ENCODE measurements at places on chromosomes 7 and 10.

GRCh38 chr7:158309868-158310763 lies 277.5 kb downstream of the PTPRN2 start:
- no peak for DNase-seq

DNA sequence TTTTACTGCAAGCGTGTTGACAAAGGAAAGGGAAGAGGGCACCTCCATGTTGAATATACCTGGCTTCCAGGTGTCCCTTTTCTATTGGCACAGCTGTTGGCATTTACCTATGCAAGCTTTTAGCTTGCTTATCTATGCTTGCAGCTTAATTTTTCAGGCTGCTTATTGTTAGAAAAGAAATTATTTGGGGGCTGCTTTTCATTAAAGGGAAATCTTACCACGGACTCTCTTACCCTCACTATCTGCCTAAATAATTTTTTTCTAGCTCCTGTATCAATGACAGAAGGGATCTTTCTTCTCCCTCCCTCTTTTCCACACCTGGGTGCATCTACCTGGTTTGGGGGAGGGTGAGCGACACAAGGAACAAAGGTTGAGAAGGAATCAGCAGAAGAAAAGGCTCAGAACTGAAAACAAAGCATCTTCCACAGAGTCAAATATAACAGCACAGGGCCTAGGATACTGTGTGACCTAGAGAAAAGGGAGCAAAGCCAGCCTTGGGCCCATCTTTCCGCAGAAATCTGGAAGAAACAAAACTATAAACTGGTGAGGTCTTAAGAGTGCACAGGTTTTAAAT lies 15.2 kb upstream of the GJC3 start:
- DNase-seq: no peak

GRCh38 chr7:47622586-47622945 lies 40.7 kb upstream of the TNS3 start:
- no peak for DNase-seq

DNA sequence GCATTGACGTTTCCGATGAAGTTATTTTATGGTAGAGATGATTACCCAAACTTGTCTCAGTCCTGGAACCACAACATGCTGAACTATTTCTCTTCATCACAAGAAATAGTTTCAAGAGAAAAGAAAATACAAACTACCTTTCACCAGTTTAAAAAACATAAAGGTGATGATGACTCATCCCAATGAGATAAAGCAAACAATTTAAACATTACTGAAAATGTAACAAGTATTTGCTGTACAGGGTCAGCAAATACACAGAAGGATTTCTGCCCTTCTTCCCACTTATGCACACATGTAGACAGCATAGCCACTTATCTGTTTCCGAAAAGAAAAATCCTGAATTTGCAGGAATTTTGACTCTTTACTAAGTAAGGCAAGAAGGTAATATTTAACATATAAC lies 50.8 kb downstream of the RHOBTB1 start:
- no peak for DNase-seq

GRCh38 chr7:69395061-69395714 lies 203.1 kb upstream of the AUTS2 start:
- DNase-seq: no peak

- DNase-seq: no peak
These were observed 57.9 kb downstream of the PRF1 start for GRCh38 chr10:70544431-70545340.

DNA sequence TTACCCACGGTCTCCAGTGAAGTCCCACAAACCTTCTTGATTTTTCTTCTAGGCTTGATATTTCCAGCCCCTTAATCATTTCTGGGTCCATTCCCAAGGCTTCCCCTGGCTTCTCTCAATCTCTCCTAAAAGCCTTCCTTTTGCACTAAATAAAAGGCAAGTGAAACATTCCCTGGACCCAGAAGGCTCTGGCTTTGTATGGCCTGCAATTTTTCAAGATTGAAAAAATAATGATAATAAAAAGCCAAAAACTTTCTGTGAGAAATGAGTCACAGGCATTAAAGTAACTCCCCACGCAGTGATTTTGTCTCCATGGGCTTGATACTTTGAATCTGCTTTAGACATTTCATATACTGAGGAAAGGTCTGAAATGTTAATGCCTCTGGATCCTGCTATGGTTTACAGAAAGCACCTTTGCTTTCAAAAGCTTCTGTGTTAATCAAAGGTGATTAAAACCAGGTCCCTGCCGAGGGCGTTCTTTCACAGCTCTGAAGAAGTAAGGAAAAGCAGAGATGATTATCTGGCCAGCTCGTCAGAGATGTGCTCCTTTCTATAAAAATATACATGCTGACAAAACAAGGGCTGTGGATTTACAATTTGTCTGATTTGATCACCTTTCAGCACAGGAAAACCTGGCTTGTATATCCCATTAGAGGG lies 118.9 kb upstream of the TMEM72 start:
- no peak for DNase-seq

- no peak for DNase-seq
These were observed 109.2 kb downstream of the ANK3 start for GRCh38 chr10:60280475-60280874.

- DNase-seq: no peak
These were observed 384.9 kb upstream of the RNF32 start for GRCh38 chr7:156255635-156256034.

GRCh38 chr7:30751696-30752273 lies at the start of gene INMT:
TSS of gene INMT (plus strand) at chr7:30752135. CDS start at chr7:30752151, 16 bp downstream.
- DNase-seq: no peak

GRCh38 chr10:30581779-30582380 lies 47.7 kb downstream of the LYZL2 start:
- DNase-seq: no peak

DNA sequence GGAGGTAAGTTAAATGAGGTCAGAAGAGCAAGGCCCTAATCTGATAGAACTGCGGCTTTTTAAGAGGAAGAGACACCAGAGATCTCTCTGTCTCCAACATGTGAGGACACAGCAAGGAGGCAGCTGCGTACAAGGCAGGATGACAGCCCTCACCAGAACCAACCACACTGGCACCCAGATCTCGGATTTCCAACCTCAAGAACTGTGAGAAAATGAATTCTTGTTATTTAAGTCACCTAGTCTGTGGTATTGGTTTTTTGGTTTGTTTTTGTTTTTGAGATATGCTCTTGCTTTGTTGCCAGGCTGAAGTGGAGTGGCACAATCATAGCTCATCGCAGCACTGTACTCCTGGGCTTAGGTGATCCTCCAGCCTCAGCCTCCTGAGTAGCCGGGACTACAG lies 127.2 kb downstream of the DLG5 start:
- no peak for DNase-seq

GRCh38 chr7:140870003-140870402 lies 54.7 kb downstream of the BRAF start:
- DNase-seq: no peak

DNA sequence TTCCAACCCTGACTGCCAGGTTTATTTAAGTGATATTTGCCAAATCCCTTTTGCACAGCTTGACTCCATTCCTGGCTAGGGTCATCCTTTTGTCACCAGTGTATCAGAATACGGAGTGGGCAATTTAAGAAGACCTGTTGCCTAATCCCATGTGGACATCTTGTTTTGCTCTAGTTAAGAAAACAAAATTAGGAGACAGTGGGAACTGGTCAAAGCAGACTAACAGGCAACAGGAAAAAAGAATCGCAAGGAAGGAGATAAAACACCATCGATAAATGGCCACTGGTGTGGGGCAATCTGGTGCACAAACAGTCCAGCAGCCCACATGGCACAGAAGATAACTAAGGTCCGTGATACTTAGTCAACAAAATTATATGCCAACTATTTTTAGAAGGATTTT lies 21.4 kb downstream of the KDM7A start:
- no peak for DNase-seq

- no peak for DNase-seq
These were observed 21.9 kb upstream of the GDF10 start for GRCh38 chr10:47278152-47278473.

DNA sequence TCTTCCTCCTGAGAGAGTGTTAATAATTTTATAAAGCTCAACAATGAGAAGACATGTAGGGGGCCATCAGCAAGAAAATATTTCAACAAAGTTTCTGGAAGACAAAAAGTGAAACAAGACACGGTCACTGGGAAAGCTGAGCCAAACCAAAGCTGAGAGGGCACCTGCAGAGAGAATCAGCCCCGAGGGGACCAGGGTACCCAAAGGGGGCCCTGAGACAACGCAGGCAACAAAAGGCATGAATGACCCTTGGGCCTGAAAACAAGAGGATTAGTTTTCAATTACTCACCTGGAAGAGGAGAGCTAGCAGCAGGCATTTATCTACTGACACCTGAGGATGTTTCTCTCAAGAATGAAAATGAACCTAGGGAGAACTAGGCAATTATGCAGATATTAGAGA lies 461.2 kb upstream of the MGMT start:
- no peak for DNase-seq

DNA sequence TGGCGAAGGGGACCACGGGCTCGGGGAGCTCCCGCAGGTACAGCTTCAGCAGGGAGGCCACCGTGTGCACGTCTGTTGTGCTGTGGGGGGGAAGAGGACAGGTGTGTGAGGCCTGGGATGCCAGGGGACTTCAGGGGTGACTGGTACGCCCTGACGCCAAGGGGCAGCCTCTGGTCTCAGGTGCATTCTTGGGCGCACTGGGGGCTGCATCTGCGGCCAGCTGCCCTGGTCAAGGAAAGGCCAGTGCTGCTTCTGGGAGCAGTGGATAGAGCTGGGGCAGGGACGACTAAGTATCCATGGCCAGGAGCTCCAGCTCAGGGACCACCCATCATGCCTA lies 148.5 kb downstream of the MAPK8 start:
- no peak for DNase-seq

GRCh38 chr10:11670381-11670780 lies 58.9 kb upstream of the USP6NL start:
- no peak for DNase-seq
